SJSA1 (cell line): ENCODE measurements at places on chromosomes 2 and 18. TPM values are rescaled to one million over a fixed set of nuclear protein-coding genes. Genes with fewer than 3 reads are reported as not detected.

DNA sequence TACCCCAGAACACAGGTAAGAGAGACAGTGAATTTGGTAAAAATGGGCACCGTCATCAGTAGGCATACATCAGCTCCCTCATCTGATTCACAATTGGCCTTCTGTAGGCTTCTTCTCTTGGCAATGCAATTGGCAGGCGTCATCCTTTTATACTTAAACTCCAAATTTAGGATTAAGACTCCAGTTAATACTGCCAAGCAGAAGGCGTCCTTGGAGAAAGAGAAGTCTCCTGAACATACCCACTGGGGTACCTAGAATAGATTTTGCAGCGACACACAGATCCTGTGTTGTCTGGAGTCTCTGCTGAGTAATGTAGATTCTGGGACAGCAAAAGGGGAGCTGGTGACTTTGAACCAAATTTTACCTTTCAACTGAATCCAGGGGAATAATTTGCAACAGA lies 592 bp upstream of the METAP1D start:
- H3K4me3 ChIP-seq, result peak overlapping the region; percentile 83
- peaks cover 19% of the 10 kb centered on the region for H3K4me1 ChIP-seq
- no peaks in the 10 kb centered on the region for H3K27me3 ChIP-seq
- DNase-seq, result no peak
- peaks cover 4% of the 10 kb centered on the region for H3K36me3 ChIP-seq

DNA sequence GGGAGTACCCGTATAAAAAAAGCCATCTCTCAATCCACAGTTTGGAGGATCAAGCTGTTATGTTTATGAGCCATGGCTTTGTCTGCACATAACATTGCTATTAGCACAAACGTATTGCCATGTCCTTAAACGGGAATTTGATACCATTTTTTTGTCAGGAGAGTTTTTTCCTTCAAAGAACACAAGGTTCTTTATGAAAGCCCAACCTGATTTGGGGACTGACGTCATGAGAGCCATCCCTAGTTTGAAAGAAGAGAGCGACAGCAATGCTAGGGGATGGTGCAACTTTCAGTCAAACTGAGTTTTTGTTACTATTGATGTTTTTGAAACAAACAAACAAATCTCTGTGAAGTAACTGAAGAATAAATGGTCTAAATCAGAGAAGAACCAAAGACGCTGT lies 376.6 kb downstream of the EIPR1 start:
- H3K27ac ChIP-seq, result no peak overlapping the region
- no peaks in the 10 kb centered on the region for H3K27me3 ChIP-seq
- DNase-seq, result no peak
- no peaks in the 10 kb centered on the region for H3K36me3 ChIP-seq
- no peaks in the 10 kb centered on the region for H3K4me1 ChIP-seq

Gene LANCL1
- 28.6 and 38.1 TPM in 2 replicates for total RNA-seq

- no peaks in the 10 kb centered on the region for H3K27me3 ChIP-seq
- H3K4me3 ChIP-seq, result no peak overlapping the region
- peaks cover 28% of the 10 kb centered on the region for H3K4me1 ChIP-seq
- H3K36me3 ChIP-seq, result peaks cover 21% of the 10 kb centered on the region
- DNase-seq, result no peak
Measured at GRCh38 chr2:160321006-160321405, 120.9 kb upstream of the ITGB6 start.
